ENCODE measurements at places on chromosomes 2 and 18.

DNA sequence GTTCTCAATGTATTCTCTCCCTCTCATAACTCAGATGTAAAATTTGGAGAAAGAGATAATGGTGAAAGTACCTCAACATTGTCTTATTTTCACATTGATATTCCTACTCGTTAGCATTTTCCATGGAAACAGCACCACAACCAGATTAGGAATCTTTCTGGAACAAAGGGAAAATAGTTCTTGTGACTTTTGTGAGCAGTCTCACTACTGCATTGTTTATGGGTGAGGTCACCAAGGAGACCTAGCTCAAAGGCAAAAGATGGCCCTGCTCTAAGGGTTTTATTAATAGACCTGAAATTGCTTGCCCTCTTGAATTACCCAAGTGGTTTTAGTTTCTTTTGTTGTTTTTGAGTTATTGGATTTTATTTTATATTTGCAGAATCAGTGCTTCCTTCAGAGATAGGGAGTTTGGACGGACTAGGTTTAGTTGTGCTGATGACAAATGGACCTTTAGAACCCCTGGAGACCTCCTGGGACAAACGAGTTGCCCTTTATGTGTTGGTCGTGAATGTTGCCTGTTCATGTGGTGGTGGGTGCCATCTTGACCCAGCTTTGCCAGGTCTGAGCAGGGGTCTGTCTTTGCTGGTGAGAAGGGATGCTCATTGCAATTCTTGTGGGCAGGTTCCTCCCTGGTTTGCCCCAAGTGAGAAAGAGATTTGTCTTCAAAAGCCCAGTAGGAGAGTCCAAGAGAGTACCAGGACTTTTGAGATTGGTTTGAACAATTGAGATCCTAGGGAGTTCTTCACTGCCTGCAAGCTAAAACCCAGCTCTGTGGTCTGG is 58.1 kb downstream of the INPP4A start:
- DNase-seq, result peak; percentile 40

DNA sequence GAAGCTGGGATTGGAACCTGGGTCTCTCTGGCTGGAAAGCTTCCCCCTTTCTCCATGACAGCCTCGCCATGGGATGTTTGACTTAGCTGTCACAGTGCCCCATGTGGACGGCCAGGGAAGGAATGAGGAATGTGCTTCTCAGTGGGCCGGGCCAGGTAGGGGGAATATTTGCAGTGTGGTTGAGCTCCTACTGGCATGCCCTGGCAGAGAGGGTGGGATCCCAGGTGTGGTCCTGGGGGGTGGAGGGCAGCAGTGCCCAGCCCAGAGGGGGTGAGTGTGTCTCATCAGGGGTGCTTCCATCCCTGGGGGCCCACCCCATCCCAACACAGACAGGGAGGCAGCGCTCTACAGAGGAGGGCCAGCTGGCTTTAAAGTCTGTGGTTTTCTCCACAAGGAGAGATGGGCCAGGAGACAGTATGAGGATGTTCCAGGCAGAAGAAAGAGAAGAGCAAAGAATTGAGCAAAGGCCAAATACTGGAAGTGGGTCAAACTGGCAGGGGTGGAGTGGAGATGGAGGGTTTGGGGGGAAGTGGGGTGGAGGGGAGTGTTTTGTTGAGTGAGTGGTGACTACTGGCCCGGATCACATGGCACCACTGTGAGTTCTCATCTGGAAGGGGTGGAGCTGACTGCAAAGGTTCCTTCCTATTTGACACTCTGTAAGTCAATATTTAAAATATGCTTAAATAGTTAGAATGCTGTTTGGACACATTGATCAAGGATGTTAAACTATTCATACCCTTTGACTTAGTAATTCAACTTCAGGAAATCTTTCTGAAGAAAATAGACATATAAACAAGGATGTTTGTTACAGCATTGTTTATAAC is 94.0 kb downstream of the MYCN start:
- DNase-seq, result no peak

- peak; percentile 81 for DNase-seq
Measured at GRCh38 chr2:41892476-41892875, 155.3 kb upstream of the PKDCC start.

GRCh38 chr18:68399721-68400120 is 315.2 kb downstream of the TMX3 start:
- no peak for DNase-seq

DNA sequence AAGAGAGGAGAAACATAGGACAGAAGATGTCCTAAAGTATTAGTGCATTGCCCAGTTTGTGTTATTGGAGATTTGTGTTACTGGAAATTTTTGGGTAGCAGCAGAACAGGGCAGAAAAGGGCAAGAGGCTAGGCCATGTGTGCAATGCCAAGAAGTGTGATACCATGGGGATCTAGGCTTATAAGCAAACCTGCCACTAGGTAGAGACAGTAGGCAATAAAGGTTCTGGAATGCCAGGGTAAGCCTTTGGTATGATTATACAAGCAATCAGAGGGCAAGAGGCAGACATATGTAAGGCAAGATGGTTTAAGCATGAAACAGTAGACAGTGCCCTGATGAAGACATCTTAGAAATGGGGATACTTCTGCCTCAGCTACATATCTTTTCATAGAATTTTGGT is 12.3 kb upstream of the CERS6 start:
- peak; percentile 36 for DNase-seq

GRCh38 chr2:240933048-240933965 is 27.2 kb downstream of the CROCC2 start:
- DNase-seq, result no peak

DNA sequence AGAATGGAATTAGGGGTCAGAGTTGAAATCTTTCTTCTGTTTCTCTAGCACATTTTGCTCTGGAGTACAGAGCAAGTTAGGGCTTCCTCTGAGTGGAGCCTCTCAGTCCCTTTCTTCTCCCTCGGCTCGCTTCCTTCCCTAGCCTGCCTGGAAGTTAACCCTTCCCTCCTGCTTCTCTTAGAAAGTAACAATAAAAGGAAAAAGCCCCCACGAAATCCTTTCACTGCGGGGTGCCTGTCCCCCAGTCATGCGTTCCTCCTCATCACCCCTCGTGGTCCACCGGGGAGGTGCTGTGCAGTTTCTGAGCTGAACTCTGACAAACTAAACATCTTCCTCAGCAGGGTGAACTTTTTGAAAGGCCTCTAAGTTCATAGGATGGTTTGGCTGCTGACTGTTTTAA is 2.0 kb downstream of the IGFBP2 start:
- DNase-seq, result no peak

DNA sequence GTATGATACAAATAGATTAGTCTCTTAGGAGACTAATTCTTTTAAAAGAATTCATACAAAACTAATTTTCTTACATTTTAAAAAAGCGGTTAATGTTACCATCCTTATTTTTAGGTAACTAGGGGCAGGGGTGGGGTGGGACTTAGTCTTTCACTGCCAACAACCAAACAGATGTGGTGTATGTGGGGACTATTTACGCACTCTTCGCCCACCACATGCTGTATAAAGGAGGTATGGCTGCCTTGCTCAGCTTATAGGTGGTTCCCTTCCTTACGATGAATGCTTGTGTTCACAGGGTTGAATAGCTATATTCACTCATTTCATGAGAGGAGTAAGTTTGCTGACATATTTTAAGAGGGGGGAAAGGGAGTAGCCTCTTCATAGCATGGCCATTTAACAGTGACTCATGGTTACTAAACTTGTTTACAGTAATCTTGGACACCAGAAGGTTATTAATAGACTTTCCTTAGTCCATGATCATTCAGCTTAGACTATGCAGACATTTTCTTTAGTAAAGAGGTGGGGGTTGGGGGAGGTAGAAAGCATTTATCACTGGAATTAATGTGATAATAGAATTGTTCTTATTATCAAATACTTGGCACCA is 61.8 kb downstream of the CAB39 start:
- DNase-seq, result peak; percentile 64

- peak; percentile 68 for DNase-seq
Measured at GRCh38 chr2:71154798-71155197, 24.4 kb downstream of the MPHOSPH10 start.

DNA sequence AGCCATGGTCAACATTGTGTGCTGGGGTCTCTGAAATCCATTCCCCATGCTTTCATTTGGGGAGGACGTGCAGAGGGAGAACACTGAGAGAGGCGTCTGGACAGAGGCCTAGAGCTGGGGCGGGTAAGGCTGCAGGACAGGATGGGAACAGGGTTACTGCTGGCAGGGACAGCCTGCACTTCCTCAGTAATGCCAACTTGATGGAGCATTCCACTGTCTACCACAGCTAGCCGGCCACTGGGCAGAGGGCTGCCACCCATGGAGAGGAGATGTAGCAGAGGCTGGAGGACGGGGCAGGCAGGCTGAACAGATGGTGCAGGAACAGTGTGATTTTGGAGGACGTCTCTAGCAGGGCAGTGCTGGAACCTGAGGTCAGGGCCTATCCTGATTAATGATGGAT is 29.3 kb downstream of the MRPL33 start:
- DNase-seq, result no peak

- DNase-seq, result no peak
Measured at GRCh38 chr2:33502025-33502424, 25.6 kb downstream of the RASGRP3 start.

DNA sequence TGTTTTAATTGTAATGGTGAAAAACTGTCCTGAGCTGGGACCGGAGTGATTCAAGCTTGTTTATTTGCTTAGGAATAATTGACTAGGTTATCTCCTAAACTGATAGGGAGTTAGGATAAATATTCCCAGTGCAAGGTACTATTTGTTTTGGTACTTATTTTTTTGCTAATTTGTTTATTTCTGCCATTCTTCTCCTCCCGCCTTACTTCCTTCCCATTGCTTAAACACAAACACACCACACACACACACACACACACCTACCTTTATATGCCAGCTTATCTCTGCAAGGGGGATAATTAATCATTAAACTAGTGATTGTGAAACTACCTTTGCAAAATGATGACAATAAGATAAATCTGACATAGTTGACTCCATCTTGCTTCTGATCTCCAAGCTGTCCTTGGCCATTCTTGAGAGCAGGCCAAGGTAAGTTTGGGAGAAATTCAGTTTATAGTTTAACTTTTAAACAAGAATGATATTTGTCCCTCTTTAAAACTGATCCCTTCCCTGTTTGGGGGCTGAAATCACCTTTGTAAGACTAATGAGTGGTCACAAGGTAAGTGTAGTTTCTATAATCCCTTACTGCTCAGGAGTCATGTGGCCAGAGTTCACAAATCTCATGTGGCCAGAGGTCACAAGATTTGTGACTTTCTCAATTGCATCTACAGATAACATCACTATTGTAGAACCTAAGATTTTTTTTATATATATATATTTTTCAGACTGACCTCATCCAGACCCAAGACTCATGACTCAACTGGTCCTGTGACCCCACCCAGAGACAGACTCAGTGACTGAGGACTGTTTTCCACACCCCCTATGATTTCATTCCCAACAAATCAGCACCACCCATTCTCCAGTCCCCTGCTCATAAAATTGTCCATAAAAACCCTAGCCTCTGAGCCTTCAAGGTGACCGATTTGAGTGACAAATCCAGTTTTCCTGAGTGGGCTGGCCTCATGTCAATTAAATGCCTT is 83.1 kb upstream of the LRRTM4 start:
- peak; percentile 5 for DNase-seq

DNA sequence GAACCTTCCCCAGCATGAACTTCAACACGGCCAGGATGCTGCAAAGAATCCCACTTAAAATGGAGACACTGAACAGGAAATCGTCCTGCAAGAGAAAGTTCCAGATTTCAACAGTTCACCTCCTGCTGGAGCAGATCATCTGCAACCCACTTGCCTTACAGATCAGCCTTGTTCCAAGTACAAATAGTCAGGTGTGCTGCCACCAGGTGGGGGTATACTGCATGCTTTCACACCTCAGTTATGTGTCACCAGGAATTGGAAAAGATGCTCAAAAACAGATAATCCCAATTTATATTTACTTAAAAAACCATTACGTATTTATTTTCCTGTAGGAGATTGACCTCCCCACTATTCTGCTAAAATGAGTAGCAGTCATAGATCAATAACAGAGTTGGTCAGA is 212.3 kb downstream of the MGAT5 start:
- peak; percentile 63 for DNase-seq

DNA sequence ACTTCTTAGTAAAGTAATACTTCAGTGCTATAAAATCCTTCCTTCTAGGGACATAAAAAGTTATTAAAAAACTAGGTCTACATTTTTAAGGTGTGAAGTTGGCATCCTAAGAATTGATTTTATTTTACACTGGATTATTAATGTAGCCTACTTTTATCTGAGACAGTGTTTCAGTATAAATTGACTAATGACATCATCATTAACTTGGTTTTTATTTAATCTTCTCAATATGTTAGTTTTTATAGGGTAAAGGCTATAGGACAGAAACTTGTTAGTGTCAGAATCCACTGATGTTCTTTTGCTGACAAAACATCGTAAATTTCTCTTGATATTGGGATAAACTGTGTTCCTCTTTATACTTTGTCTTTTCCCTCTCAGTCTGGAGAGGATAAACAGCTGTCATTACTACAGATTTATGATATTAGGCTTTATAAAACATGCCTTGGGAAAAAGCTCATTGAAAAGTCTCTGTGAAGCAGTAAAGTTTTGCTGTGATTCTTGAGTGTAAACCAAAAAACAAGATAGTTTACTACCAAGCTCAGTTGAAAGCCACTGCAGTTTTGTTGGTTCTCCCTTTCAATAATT is 569.9 kb downstream of the EPHA4 start:
- no peak for DNase-seq

GRCh38 chr2:237896956-237897355 is 37.5 kb downstream of the RAMP1 start:
- DNase-seq, result no peak

GRCh38 chr18:10354241-10354811 is 100.1 kb upstream of the APCDD1 start:
- DNase-seq, result no peak

GRCh38 chr2:170282851-170283250 is 104.9 kb downstream of the MYO3B start:
- DNase-seq, result no peak

DNA sequence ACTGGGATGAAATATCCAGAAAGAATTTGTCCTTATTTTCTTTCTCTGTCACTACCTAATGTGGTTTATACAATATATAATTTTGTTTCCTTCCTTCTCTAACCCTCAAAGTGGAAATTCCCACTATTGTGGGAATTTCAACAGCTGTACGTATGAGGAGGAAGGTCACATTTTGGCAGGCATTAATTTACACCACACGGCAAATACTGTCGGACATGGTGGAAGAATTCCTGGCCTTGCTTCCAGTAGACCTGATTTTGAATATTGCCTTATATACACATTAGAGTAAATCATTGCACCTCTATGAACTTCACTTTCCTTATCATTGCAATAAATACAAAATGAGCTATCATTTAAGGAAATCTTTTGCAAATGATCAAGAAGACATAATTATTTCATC is 358.1 kb upstream of the ETAA1 start:
- no peak for DNase-seq

GRCh38 chr2:138415985-138416384 is 85.6 kb upstream of the SPOPL start:
- no peak for DNase-seq

- DNase-seq, result no peak
Measured at GRCh38 chr18:23479829-23480505, 23.3 kb upstream of the RMC1 start.

DNA sequence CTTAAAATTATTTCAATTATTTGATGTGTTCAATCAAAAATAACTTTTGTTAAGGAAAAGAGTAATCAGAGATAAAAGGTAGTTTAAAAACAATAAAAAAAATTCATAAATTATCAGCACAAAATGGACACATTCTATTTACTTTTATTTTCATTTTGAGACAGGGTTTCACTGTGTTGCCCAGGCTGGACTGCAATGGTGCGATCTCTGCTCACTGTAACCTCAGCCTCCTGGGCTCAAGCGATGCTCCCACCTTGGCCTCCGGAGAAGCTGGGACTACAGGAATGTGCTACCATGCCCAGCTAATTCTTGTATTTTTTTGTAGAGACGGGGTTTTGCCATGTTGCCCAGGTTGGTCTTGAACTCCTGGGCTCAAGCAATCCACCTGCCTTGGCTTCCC is 47.1 kb downstream of the LPIN2 start:
- no peak for DNase-seq

- no peak for DNase-seq
Measured at GRCh38 chr18:7414459-7414858, 152.7 kb upstream of the PTPRM start.

Data from HT-29 (cell line).